OCI-LY7 (cell line): ENCODE measurements at places on chromosomes 16 and 17. TPM values are rescaled to one million over a fixed set of nuclear protein-coding genes. Genes with fewer than 3 reads are reported as not detected.

GRCh38 chr17:18866866-18867813 lies 9.2 kb downstream of the PRPSAP2 start:
- no peak for DNase-seq

DNA sequence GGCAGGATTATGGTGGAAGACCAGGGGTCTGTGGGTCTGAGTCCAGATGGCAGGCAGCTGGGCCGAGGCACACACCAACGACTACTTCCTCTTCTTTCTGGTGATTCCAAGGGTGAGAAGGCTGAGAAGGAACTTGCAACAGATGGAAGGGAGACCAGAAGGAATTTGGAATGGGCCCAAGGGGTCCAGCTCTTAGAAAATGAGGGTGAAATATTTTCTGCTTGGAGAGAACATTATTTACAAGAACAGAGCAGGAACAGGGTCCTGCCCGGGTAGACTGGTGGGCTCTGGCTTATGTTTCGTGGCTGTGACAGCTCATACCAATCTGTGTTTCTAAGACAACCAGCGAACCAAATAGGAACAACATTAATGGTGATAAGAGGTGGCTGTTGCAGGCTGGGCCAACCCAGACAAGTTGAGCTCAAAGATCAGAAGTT lies 36.6 kb downstream of the CCDC42 start:
- DNase-seq: no peak

DNA sequence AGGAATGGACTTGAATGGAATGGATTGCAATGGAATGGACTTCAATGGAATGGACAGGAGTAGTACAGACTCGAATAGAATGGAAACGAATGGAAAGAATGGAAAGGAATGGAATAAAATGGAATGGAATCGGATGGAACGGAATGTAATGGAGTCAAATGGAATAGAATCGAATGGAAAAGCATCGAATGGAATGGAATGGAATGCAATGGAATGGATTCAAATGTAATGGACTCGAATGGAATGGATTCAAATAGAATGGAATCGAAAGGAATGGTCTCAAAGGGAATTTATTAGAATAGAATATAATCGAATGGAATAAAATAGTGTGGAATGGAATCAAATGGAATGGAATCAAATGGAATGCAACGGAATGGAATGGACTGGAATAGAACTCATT lies 484.9 kb upstream of the WSB1 start:
- DNase-seq: no peak

DNA sequence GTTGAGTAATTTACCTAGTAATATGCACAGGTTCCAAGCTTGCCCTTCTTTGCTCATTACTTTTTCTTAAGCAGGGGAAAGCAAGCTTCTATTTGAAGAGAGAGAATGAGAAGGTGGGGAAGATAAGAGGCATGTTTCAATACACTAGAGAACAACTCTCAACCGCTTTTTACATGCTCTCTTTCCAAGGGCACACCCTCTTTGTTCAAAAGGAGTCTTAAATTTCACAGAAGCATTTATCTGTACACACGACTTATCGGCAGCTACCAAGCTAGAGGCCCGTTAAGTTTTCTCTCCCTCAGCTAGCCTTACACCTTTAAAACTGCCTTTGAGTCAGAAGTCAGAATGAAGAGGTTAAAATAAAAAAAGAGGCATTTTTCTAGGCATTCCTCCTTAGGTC lies 79.6 kb downstream of the STH start:
- DNase-seq: no peak

SYNGR3 gene
- 10.3 and 12.0 TPM in 2 replicates for total RNA-seq

CARD14 gene
- not detected in 2 replicates for total RNA-seq

CA10 gene
- not detected in 2 replicates for total RNA-seq

DNA sequence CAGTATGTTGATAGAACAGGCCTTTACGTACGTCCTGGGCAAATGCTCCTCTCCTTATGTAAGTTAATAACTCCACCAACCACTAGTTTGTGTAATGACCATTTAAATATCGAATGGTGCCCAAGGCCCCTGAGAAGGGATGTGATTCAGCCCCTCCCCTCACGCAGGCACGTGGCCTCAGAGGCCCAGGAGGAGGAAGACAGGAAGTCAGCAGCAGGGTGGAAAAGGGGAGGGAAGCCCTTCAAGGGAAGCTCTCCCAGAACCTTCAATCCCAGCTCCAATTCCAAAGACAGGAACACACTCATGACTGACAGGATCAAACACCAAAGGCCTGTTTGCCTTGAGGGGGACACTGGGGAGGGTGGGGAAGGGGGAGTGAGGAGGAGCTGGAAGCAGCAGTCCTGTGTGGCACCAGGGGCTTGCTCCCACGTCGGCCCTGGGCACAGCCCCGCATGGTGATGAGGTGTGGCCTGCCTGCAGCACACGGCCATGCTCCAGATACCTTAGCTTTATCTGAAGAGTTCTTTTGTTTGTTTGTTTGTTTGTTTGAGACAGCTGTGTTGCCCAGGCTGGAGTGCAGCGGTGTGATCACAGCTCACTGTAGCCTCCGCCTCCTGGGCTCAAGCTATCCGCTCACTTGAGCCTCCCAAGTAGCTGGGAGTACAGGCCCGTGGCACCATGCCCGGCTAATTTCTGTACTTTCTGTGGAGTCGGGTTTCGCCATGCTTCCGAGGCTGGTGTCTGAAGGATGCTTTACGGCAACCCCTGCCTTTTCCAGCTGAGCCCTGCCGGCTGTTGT lies 105.0 kb downstream of the ZNF778 start:
- no peak for DNase-seq

DNA sequence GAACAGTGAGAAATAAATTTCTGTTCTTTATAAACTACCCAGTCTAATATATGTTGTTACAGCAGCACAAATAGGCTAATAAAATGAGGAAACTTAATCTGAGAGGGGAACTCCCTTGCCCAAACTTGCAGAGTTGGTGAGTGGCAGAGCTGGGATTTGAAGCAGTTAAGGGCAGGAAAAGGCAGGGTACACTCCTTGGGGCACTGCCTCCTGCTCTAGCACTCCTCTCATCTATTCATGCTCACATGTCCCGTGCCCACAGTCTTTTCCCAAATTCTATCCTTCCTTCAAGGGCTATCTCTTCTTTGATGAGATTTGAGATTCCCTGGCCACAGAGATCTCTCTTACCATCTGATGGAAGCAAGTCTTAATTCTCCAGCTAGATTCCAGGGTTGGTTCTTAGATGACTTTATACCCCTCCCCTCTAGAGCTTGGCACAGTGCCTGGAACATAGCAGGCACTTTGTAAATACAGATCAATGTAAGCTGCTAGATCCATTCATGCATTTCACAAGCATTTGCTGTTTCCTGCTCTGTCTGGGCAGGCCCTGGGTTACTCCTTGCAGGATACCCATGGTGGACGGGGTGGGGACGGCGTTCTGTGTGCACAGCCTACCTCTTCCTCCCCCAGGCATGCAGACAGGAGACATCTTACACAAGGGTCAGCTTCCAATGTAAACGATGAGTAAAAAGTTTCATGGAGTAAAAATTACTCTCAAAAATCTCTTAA lies 39.2 kb upstream of the ABCC12 start:
- DNase-seq: no peak

DNA sequence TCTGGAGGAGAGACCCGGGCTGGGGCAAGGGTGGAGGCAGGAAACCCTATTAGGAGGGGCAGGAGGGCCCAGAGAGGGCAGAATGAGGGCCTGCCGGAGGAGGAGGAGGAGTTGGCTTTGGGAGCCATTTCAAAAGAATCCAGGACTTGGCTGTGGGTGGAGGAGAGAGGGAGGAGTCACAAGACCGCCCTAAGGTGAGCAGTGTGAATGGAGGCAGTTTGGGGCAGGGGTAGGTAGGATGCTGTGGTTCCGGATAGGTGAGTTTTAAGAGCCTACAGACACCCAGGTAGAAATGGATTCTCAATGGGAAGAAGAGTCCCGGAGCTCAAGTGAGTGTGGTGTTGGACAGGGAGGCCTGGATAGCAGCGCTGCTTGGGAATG lies 80.3 kb downstream of the ARHGAP23 start:
- DNase-seq: no peak

DNA sequence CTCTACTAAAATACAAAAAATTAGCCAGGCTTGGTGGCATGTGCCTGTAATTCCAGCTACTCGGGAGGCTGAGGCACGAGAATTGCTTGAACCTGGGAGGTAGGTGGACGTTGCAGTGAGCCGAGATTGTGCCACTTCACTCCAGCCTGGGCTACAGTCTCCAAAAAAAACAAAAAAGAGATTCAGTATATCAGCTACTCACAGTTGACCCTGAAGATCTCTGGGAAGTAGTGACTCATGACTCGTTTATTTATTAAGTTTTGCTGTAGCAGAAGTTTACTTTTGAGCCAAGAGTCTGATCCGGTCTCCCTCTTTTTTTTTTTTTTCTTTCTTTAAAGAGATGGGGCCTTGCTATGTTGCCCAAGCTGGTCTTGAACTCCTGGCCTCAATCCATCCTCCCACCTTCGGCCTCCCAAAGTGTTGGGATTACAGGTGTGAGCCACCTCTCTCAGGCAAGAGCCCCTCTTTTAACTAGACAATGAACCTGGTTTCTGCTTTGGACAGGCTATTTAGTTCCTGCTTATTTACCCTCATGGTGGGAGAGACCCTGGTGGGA lies 4.4 kb downstream of the MVP start:
- no peak for DNase-seq

GRCh38 chr17:81254955-81255717 lies 16.0 kb downstream of the NDUFAF8 start:
- no peak for DNase-seq

DNA sequence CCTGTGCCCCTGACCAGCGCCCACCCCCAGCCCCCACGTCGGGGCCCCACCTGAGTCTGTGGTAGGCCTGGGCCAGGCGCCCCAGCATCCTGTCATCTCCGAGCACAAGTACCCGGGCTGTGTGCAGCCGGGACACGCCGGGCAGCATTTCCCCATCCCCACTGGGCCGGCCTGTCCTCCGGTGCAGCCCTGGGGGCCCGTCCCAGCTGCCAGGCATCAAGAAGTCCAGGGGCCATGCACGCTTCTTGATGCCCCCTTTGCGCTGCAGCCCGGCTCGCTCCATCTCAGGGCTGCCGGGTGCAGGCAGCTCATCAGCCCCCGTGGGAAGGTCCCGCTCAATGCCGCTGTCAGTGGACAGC lies 29.3 kb upstream of the MFSD6L start:
- DNase-seq: no peak

- DNase-seq: peak; percentile 79
Observed at GRCh38 chr16:3625911-3626732, 14.7 kb upstream of the SLX4 start.

TBC1D3I gene
- total RNA-seq: 0.55 and 0.79 TPM in 2 replicates

DNA sequence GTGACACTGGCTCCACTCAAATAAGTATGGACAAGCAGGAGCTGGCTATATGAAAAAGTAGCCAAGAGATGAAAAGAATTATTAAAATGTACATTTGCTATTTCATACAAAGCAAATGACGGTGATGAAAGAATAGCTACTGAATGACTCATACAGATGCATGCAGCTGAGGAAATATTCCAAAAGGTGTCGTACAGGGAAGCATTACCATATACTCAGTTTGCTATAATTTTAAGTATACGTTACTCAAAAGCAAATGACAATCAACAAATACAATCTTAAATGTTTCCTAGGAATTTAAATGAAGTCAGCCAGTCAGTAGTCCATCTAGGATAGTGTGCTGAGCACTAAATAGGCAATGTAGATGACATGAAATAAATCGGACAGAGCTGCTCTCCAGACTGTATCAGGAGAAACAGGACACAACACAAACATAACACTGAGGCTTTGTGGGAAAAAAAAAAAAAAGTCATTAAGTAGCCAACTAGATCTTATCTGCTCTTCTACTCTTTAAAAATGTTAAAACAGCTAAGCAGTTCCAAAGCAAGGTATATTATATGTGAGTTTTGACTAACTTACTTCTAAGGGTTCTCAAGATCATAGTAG lies 65.0 kb downstream of the NCOR1 start:
- DNase-seq: no peak
